ENCODE measurements at places on chromosomes 7 and 10.

- no peak for DNase-seq
Measured at GRCh38 chr7:116711790-116712189, 39.8 kb downstream of the MET start.

DNA sequence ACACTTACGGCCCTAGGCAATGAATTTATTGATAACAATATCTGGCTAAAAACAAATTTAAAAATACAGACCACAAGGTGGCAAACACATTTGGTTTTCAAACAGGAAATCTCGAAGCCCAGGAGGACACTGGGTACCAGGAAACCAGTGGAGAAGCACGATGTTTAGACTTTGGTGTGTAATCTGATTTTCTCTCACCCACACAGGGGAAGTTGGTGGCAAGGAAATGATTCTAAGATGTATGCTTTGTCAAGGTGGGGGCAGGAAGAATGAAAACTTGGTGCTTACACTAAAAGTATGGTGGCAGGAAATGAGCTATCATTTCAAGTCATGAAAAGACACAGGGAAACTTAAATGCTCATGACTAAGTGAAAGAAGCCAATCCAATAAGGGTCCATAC lies 113.2 kb upstream of the ANKRD1 start:
- DNase-seq: peak; percentile 59

GRCh38 chr10:130121486-130122079 lies 11.0 kb upstream of the C10orf143 start:
- DNase-seq: no peak

DNA sequence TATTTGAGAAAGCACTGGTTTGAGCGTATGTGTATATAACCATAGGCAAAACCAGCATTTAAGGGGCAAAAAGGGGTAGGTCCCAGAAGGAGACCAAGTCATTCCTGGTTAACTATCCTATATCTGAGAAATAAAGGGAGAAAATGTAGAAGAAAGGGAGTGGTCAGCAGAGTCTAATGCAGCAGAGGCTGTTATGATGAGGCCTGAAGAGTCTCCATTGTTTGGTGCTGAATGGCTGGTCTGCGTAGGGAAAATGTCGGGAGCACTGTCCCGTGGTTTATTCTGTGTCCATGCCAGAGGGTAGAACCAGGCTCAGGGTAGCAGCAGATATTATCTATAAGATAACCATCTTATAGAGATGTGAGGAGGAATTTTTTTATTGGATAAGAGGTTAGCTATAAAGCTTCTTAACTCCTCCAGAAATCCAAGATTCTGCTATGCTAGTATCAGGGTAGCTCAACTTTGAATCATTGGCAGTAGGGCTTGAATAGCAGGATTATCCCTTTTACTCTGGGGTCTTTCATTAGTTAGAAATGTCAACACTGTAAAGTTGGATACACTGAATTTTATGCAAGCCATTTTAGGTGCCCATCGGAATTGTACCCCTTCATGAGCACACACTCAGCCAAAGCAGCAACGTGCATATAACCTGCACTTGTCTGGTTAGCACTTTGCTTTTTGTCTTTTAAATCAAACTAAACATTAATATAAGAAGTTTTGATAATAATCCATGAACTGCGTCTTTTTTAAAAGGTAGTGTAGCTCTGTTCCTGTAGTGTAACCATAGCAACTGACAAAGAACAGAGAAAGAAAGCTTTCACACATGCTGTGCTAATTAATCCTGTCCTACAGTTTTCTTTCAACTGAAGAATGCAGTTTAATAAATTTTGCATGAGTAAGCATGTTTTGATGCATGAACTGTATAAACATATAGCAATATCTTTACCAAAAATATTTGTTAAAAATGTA lies 312.0 kb upstream of the FZD1 start:
- no peak for DNase-seq

GRCh38 chr10:74593470-74593869 lies 232.9 kb upstream of the KAT6B start:
- no peak for DNase-seq

DNA sequence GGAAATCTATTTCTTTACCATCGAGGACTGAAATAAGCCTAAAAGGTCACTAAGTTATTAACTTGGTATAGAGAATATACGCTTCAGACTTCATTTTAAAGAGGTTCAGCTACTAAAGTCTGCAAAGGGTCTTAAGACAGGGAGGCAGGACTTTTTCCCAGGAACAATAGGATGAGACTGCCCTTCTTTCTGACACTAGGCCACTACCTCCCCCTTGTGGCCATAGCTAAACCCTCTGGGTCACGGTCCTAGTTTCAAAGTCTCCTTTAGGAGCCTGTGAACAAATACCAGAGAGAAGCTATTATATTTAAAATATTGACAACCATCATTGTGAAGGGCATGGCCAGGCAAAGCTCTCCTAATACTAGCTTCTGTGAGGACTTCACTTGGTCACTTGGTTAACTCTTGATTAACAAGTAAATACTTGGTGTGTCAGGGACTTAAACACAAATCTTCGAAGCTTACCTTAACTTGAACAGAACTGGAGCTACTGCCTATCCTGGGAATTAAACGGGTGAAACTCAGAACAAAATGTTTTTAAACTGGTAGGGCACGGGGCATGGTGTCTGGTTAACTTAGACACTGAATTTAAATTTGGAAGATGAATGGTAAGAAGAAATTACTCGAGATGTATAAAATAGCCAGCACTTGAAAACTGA lies 75.6 kb downstream of the CCDC6 start:
- peak; percentile 27 for DNase-seq

DNA sequence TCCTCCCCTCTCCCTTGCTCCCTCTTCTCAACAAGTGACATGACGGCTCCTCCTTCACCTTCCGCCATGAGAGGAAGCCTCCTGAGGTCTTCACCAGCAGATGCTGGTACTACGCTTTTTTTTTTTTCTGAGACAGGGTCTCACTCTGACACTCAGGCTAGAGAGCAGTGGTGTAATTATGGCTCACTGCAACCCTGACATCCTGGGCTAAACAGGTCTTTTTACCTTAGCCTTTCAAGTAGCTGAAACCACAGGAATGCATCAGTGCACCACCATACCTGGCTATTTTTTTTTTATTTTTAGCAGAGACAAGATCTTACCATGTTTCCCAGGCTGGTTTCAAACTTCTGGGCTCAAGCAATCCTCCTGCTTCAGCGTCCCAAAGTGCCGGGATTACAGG lies 43.6 kb downstream of the MDH2 start:
- DNase-seq: no peak

- no peak for DNase-seq
Measured at GRCh38 chr10:113161066-113161465, 211.0 kb downstream of the TCF7L2 start.

GRCh38 chr10:123318516-123318915 lies 164.3 kb downstream of the BUB3 start:
- no peak for DNase-seq

DNA sequence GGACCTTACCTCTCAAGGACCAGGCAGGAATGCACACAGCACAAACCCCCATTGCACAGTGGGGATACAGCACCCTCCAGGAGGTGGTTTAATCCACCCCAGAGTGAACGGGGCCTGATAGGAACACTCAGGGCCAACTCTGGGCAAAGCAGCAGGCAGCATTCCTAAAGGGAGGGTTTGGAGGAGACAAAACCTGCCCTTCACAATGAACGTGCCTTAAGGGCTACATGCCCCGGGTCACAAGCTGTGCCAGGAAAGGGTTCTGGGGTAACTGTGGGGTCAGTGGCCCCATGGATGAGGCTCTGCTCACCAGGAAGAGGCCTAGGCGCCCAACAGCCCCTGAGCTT lies 1.1 kb downstream of the GPRIN2 start:
- no peak for DNase-seq

GRCh38 chr10:67772894-67773511 lies 65.0 kb downstream of the DNAJC12 start:
- DNase-seq: no peak

DNA sequence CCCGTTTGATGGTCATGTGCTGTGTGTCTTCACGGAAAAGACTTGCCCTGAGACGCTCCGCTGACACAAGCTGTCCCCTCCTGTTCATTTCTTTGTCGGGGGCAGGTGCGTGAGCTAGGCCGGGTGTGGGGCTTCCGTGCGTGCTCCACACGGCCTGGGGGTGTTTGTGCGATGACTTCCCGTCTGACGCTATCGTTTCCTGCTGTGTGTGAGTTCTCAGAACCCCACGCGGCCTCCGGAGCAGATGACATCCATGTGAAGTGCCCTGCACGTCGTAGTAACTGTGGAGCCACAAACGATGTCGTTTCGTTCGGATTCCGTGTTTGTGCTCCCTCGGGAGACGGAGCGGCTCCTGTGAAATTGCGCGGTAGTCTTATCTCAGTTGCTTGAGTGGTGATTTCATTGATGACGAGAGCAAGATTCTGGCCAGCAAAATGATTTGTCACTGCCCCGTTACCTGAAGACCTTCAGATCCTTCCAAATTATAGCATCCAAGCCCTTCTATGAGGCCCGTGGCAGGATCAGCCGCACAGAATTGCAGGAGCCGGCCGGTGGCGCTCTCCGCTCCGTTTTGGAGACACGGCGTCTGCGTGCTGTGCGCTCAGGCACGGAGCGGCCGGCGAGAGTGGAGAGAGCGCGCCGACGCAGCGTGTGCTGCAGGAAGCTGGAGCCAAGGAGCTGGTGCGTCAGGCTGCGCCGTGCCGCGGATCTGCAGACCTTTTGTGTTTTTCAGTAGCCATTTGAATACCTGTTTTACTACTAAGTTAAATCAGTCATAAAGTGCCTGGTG lies 94.9 kb downstream of the NKX6-2 start:
- DNase-seq: no peak

Data from CD4-positive, alpha-beta T cell treated with Interleukin-10 for 1 hour (primary cell).